ENCODE measurements at places on chromosomes 4 and X. TPM values are rescaled to one million over a fixed set of nuclear protein-coding genes. Genes with fewer than 3 reads are reported as not detected.

Gene NALF2
- total RNA-seq: 0.05 TPM

Gene CXorf65
- not detected for total RNA-seq

Gene MND1
- total RNA-seq: 5.6 TPM

Gene SSR4
- total RNA-seq: 75.9 TPM

Gene NUP62CL
- 0.23 TPM for total RNA-seq

Gene UGT2B11
- total RNA-seq: not detected

Gene FGF13
- total RNA-seq: 17.9 TPM

Gene PAGE5
- total RNA-seq: not detected

Gene RAI2
- total RNA-seq: 2.2 TPM

Gene RBBP7
- total RNA-seq: 79.8 TPM

Gene ARAP2
- total RNA-seq: 0.23 TPM

Gene TMA16
- 32.5 TPM for total RNA-seq

Gene ADH1C
- total RNA-seq: not detected

Gene ASB5
- not detected for total RNA-seq

Data from dermis blood vessel endothelial cell (primary cell).